Fibroblast of skin of back (primary cell): ENCODE measurements at places on chromosomes 1 and 21.

DNA sequence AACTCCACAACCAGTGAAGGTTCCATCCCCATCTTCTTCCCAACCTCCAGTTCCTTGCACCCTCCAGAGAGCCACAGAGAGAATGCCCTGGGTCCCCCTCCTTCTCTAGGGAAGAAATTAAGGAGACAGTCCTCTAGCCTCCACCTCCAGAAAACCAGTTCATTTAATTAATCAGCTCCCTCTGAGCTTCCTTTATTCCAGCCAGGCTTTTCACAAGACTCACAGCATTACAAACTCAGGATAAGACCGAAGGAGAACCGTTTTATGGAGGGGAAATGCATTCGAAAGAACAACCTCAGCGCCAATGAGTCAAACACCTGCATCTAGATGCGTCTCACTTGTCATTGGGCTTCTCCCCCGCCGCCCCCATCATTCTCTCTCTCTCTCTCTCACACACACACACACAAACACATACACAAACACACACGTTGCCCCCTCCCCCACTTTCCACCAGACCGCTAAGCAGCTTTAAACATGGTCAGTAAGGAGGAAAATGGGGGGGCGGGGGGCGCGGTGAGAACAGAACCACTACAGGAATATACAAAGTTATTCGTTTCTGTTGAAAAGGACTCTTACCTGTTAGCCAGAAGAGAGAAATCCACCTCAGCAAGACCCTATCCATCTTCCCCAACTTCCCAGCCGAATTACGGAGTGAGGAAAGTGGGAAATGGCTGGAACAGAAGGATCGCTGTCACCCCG lies 544 bp downstream of the ILDR2 start:
- DNase-seq, result no peak

DNA sequence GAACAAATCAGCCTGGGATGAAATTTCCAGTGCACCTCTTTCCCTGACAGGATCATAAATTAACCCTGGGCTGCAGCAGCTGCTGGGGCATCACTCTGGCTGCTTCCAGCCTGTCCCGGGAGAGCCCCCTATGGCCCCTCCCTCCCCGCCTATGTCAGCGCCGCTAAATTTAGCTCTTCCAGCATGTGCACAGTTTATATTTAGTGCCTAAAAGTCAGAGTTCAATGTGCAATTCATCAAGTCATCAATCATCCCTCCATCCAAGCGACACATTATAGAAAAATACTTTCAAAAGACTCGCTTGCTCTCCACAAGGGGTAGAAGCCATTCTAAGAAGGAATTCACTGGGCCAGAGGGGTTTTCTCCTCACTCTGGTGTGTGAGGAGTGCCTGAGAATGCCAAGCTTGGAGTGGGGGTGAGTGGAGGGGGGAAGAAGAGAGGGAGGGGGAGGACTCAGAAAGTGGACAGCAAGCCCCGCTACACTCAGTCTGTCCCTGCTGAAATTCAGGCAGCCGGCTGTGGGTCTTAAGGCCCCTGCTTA lies 37.4 kb downstream of the XCL1 start:
- no peak for DNase-seq

DNA sequence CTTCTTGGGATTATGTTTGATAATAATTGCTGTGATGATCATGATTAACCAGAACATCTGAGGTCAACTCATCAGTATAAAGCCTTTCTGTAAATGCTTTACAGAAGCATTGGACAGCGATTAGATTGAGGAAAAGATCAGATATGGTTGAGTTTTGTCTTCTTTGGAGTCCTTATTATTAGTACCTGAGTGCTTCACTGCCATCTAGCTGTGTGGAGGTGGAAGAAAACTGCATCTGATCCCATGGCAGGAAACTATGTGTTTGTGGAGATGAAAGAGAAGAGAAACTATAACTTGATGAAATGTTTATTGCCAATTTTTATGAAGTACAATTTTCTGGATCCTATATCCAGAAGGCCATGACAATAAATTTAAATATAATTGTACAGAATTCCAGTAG lies 11.4 kb downstream of the FLG2 start:
- no peak for DNase-seq

DNA sequence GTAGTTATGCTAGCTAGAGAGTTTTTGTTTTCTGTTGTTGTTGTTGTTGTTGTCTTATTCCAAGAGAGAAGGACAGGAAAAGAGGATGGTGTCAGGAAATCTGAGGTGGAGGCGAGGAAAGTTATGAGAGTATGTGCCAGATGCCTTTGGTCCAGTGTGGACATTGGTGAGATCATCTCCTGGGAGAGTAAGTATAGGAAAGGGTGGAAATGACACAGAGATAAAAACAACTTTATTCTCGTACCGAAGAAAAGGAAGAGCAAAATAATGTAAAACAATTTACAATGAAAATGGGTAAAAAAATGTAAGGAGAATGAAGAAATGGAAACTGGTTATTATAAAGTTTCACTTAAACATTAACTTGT lies 97.4 kb upstream of the ADGRL2 start:
- DNase-seq, result peak; percentile 89

GRCh38 chr1:171802207-171802606 lies 20.7 kb downstream of the METTL13 start:
- DNase-seq, result no peak

DNA sequence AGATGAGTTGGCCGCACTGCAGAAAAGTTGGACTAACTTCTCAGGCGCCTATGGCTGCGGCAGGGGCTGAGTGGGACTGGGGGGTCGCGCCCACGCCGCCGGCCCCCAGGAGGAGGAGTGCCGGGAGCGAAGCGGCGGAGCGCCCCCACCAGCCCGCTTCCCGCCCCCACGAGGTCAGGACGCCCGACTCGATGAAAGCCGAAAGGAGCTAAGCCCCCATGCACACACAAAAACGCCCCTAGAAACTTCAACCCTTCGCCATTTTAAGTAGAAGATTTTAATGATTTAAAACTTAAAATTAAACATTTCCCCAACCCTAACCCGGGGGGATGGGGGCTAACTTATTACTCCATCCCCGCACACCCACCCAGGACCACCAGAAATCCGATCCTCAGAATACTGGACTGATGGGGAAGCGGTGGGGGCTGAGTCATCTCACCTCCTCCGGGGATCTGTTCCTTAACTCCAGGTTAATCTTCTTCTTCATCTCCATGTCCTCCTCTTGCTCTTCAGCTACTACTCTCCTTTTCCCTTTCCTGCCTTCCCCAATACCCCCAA lies 539 bp downstream of the ANP32E start:
- peak; percentile 9 for DNase-seq
